ENCODE measurements at places on chromosomes 1 and 21.

- H3K4me3 ChIP-seq: no peak overlapping the region
- no peak overlapping the region for H3K27ac ChIP-seq
- no peaks in the 10 kb centered on the region for H3K36me3 ChIP-seq
These were observed 692.0 kb upstream of the NR5A2 start for GRCh38 chr1:199335496-199335895.

GRCh38 chr1:218171302-218171893 lies 113.7 kb upstream of the RRP15 start:
- no peaks in the 10 kb centered on the region for H3K4me1 ChIP-seq
- H3K27me3 ChIP-seq: peaks cover 5% of the 10 kb centered on the region
- H3K36me3 ChIP-seq: no peaks in the 10 kb centered on the region
- no peak overlapping the region for H3K4me3 ChIP-seq
- no peak for DNase-seq

- no peak overlapping the region for H3K4me3 ChIP-seq
- no peaks in the 10 kb centered on the region for H3K36me3 ChIP-seq
- no peaks in the 10 kb centered on the region for H3K4me1 ChIP-seq
- no peak for DNase-seq
- no peaks in the 10 kb centered on the region for H3K27me3 ChIP-seq
These were observed 38.9 kb downstream of the FAM163A start for GRCh38 chr1:179781962-179782361.

- no peaks in the 10 kb centered on the region for H3K27me3 ChIP-seq
- no peak for DNase-seq
- H3K36me3 ChIP-seq: no peaks in the 10 kb centered on the region
- no peak overlapping the region for H3K27ac ChIP-seq
- no peaks in the 10 kb centered on the region for H3K4me1 ChIP-seq
- no peak overlapping the region for H3K4me3 ChIP-seq
These were observed 60.6 kb downstream of the RIPK4 start for GRCh38 chr21:41706263-41706639.

- no peak overlapping the region for H3K4me3 ChIP-seq
- no peak overlapping the region for H3K27ac ChIP-seq
- no peaks in the 10 kb centered on the region for H3K36me3 ChIP-seq
- H3K27me3 ChIP-seq: no peaks in the 10 kb centered on the region
These were observed 17.2 kb downstream of the PKN2 start for GRCh38 chr1:88701275-88701674.

DNA sequence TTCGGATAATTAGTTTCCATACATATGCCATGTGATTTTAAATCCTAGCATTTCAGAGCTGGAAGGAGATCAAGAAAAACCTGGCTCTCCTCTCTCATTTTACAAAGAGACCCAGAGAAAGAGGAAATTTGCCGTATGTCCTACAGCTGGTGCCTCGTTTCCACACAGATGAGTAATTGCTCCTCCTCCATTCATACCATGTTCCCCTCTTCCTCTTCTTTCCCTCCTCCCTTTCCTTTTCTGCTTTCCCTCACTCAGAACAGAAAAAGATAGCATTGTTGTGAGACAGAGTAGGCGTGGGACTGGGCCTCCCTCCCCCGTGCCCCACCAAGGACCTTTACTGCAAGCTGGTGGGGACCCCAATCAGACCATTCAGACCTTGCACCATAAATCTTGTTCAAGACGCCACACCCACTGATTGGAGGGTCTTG lies 13.7 kb upstream of the SLC44A3 start:
- no peak overlapping the region for H3K4me3 ChIP-seq
- DNase-seq: no peak
- no peaks in the 10 kb centered on the region for H3K36me3 ChIP-seq
- no peak overlapping the region for H3K27ac ChIP-seq
- H3K27me3 ChIP-seq: no peaks in the 10 kb centered on the region

GRCh38 chr1:46675549-46676314 lies 4.1 kb downstream of the TEX38 start:
- no peak overlapping the region for H3K27ac ChIP-seq
- DNase-seq: no peak
- no peaks in the 10 kb centered on the region for H3K27me3 ChIP-seq
- H3K36me3 ChIP-seq: peaks cover 57% of the 10 kb centered on the region
- H3K4me1 ChIP-seq: no peaks in the 10 kb centered on the region

- H3K4me3 ChIP-seq: no peak overlapping the region
- DNase-seq: no peak
- no peak overlapping the region for H3K27ac ChIP-seq
- no peaks in the 10 kb centered on the region for H3K27me3 ChIP-seq
- H3K4me1 ChIP-seq: no peaks in the 10 kb centered on the region
- no peaks in the 10 kb centered on the region for H3K36me3 ChIP-seq
These were observed 16.2 kb upstream of the MEF2D start for GRCh38 chr1:156516821-156517220.

GRCh38 chr1:103461161-103462105 lies 64.1 kb upstream of the RNPC3 start:
- H3K27ac ChIP-seq: no peak overlapping the region
- no peak for DNase-seq
- H3K4me3 ChIP-seq: no peak overlapping the region
- no peaks in the 10 kb centered on the region for H3K27me3 ChIP-seq
- H3K36me3 ChIP-seq: no peaks in the 10 kb centered on the region
- H3K4me1 ChIP-seq: no peaks in the 10 kb centered on the region

DNA sequence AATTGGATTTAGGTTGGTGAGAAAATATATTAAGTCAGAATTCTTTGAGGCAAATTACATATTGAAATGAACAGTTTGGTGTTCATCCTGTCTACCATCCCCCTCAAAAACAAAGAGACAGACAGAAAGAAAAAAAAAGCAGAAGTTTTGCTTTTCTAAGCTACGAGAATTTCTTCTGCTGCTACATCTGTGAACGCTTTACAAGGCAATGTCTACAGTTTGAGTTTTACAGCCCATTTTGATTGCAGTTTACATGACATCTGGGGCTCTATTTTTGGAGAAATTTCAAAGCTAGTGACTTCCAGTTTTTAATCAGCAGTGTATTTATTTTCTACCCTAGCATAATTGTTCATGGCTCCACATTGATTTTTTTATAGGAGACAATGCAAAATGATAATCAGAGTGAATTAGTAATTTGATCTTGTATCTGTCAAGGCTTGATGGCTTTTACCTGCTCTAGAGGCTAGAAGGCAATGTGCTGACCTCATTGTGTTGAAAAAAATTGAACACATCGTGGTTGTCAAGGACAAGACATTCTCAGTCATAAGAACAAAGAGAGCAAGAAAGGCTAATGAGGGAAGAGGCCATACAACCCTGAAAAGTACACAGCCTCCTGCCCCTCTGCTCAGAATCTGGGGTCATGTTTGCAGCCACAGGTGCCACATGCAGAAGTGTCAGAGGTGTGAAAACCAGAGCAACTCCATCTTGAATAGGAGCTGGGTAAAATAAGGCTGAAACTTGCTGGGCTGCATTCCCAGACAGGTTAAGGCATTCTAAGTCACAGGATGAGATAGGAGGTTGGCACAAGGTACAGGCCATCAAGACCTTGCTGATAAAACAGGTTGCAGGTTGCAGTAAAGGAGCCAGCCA lies 201.0 kb upstream of the CAMK1G start:
- H3K4me3 ChIP-seq: no peak overlapping the region
- DNase-seq: no peak
- no peaks in the 10 kb centered on the region for H3K36me3 ChIP-seq
- no peaks in the 10 kb centered on the region for H3K4me1 ChIP-seq

GRCh38 chr21:41622201-41622600 lies 114.2 kb upstream of the TMPRSS2 start:
- no peak overlapping the region for H3K27ac ChIP-seq
- no peak for DNase-seq
- H3K27me3 ChIP-seq: no peaks in the 10 kb centered on the region
- H3K4me3 ChIP-seq: no peak overlapping the region

DNA sequence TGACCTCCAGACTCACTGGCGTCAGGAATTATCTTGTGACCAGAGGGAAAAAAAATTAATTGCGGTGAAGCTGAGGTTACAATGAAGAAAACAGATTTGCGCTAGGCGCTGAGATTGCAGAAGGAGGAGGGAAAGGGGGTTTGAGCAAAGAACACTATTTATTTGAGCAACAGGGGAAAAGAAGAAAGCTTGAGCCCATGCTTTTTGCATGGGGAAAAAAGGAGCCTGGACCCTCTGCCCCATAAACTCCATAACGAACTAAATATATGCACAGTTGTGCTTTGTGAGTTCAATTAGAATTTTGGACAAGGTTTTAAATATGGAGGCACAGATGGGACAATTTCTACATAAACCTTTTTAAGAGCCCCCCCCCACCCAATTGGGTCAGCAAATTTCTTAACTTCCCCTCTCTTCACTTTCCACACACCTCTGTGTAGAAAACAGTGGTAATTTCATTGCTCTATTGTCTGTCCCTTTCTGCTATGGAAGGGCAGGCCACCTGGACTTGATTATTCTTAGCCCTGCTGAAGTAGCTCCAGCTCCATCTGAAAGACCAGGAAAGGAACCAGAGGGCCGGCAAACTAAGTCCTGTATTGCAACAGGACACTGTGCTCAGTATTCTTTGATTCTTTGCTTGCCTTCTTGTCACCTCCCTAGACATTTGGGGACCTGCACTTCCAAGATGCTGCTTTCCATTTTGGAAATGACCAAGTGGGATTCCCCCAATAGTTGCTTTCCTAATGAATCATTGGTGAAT lies 862 bp upstream of the ID3 start:
- H3K4me3 ChIP-seq: peak overlapping the region; percentile 89
- DNase-seq: no peak
- no peaks in the 10 kb centered on the region for H3K27me3 ChIP-seq
- peak overlapping the region; percentile 92 for H3K27ac ChIP-seq

DNA sequence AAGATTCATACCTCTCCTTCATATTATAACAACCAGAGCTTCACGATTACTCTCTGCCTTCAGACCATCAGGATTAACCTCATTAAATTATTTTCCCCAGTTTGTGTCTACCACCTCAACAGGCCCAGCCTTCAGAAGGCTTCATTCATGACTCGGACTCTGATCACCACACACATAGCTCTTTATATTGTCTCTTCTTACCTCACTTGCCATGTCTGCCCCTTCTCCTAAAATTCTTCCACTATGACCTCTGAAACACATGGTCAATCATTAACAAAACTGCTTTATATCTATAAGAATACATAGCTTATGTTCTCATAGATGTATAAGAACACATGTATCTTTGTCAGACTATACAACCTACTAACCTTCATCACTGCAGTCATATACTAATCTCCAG lies 79.8 kb downstream of the USP1 start:
- H3K4me1 ChIP-seq: no peaks in the 10 kb centered on the region
- no peak overlapping the region for H3K27ac ChIP-seq
- H3K27me3 ChIP-seq: no peaks in the 10 kb centered on the region
- no peak overlapping the region for H3K4me3 ChIP-seq
- H3K36me3 ChIP-seq: peaks cover 18% of the 10 kb centered on the region

- no peaks in the 10 kb centered on the region for H3K27me3 ChIP-seq
- H3K4me3 ChIP-seq: no peak overlapping the region
- no peaks in the 10 kb centered on the region for H3K4me1 ChIP-seq
These were observed 78.6 kb downstream of the PDE9A start for GRCh38 chr21:42732033-42732410.

- no peak overlapping the region for H3K4me3 ChIP-seq
- DNase-seq: no peak
- H3K27ac ChIP-seq: no peak overlapping the region
- H3K36me3 ChIP-seq: no peaks in the 10 kb centered on the region
- no peaks in the 10 kb centered on the region for H3K4me1 ChIP-seq
These were observed 436.7 kb upstream of the TMPRSS15 start for GRCh38 chr21:18840239-18840638.

DNA sequence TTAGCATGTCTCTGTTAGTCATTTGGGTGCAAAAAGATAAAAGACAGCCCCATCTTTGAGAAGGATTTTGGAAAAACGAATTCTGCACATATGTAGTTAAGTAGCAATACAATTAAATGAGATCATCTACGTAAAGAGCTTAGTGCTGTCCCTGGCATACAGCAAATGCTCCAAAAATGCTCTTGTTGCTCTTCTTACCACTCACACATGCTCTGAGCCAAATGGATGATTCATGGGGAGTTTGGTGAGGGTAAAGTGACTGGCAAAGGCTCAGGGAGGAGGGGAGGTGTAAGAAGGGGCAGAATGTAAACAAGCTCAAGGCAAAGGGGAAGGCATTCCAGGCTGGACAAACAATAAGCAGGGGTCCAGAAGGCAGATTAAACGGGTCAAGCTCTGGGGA lies 191.9 kb downstream of the AK5 start:
- H3K4me3 ChIP-seq: no peak overlapping the region
- no peaks in the 10 kb centered on the region for H3K4me1 ChIP-seq
- H3K27me3 ChIP-seq: no peaks in the 10 kb centered on the region
- DNase-seq: no peak
- H3K36me3 ChIP-seq: no peaks in the 10 kb centered on the region

- no peaks in the 10 kb centered on the region for H3K36me3 ChIP-seq
- no peak overlapping the region for H3K4me3 ChIP-seq
- no peaks in the 10 kb centered on the region for H3K4me1 ChIP-seq
- H3K27me3 ChIP-seq: no peaks in the 10 kb centered on the region
These were observed 22.9 kb upstream of the PLA2G5 start for GRCh38 chr1:20047096-20047495.

DNA sequence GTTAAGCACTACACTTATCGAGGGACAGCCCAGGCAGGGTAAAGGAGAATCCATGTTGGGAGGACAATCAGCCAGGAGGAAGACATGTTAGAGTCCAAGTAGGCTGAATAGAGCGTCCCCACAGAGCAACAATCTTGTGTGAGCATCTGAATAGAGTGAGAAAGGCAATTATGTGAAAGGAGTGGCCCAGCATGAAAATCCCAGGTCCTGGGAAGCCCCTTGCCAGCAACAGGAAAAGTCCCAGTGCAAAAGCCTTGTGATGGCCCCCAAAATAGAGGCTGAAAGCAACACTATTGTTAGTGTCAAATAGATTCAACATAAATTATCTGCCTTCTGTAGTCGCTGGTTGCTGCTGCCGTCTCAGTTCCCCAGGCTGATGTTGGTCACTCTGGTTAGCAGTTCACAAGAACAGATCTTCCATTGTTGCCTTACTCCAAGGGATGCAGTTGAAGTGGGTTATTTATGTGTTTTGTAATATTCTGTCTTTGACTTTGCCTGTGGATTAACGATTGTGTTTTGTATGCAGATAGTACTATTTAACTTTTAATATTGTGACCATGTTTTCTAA lies 12.1 kb upstream of the ABL2 start:
- H3K27me3 ChIP-seq: no peaks in the 10 kb centered on the region
- no peak for DNase-seq
- no peak overlapping the region for H3K4me3 ChIP-seq
- H3K36me3 ChIP-seq: no peaks in the 10 kb centered on the region
- H3K4me1 ChIP-seq: no peaks in the 10 kb centered on the region
- no peak overlapping the region for H3K27ac ChIP-seq

DNA sequence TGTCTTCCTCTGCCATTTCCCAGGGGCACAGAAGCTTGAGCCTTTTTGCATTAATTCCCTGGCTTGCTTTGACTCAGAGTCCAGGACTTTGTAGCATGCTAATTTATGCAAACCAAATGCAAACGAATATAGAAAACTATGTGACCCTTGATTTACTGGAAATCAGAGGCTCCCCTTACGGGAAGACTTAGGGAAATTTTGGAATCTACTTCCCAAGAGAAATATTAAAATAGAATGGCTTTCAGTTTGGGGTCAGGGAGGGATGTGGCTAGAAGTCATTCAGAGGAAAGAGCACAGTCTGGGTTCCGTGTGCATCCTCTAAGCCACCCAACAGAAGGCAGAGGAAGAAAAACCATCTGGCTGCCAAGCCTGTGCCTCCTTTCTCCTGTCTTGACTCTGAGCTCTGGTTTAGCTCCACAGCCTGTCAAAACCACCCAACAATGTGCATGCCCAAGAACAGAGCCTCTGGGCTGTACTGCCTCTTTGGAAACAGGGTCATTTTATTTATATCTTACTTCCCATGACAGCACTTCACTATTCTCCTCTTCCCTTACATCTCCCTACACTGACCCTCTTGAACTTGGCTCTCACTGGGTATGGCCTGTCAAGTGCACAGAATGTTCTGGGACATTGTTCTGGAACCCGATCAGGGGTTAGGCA lies 30.1 kb downstream of the ATF3 start:
- peak overlapping the region; percentile 66 for H3K27ac ChIP-seq
- peaks cover 5% of the 10 kb centered on the region for H3K4me1 ChIP-seq
- no peaks in the 10 kb centered on the region for H3K36me3 ChIP-seq
